Heart right ventricle (tissue), 16 donors: ENCODE measurements at places on chromosomes 11 and 22. TPM values are rescaled to one million over a fixed set of nuclear protein-coding genes. Genes with fewer than 3 reads are reported as not detected.

DNA sequence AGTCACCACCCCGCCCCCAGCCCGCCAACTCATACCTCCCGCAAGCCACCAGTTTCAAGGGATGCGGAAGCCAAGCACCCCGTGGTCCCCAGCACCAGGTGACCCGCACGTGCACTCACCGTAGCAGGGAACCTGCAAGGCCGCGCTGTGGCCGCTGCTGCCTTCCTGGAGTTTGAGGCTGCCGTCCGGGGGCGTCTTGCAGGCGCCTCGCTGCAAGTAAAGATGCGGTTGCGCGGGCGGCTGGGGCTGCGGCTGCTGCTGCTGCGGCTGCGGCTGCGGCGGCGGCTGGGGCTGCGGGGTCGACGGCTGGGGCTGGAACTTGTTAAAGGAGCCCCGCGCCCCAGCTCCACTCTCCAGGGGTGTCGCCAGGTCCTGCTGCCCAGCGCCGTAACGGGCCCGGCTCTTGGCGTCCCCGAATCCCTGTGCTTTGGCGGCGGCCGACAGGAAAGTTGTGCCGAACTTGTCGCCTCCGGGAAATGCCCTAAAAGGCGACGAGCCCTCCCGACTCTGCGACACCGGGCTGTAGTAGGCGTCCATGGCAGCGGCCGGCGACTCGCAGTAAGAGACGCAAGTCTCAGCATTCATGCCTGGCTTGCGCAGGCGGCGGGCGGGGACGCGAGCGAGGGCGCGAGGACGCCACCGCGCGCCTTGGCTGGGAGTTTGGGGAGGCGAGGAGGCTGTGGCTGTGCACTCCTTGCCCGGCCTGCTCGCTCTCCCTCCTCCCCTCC lies at the start of gene ALX4:
Gene ALX4, minus strand, starts transcription at position 662 of the 728 bp plus-strand sequence. Its CDS starts 77 bp downstream, at position 585.
- no peak within 1 kb of the TSS for H3K27ac ChIP-seq
- peaks cover 45% of the 10 kb centered on the region for H3K4me1 ChIP-seq
- peak; percentile 21 for DNase-seq
- H3K36me3 ChIP-seq = no peaks in the 10 kb centered on the region
- H3K4me3 ChIP-seq = peak within 1 kb of the TSS; percentile 44
- peaks cover 100% of the 10 kb centered on the region for H3K27me3 ChIP-seq

GRCh38 chr22:46452195-46453005 lies 85.0 kb downstream of the CELSR1 start:
- no peaks in the 10 kb centered on the region for H3K4me1 ChIP-seq
- H3K36me3 ChIP-seq = no peaks in the 10 kb centered on the region
- H3K27me3 ChIP-seq = no peaks in the 10 kb centered on the region
- H3K27ac ChIP-seq = no peak overlapping the region

The RPS6KA4 gene
- 17.4 TPM for polyA plus RNA-seq

- peak overlapping the region; percentile 33 for H3K27ac ChIP-seq
- H3K4me3 ChIP-seq = no peak overlapping the region
- no peak for DNase-seq
- H3K36me3 ChIP-seq = peaks cover 5% of the 10 kb centered on the region
- no peaks in the 10 kb centered on the region for H3K27me3 ChIP-seq
Observed at GRCh38 chr11:114137838-114138237, 78.3 kb downstream of the ZBTB16 start.

The KCNQ1OT1 gene
- polyA plus RNA-seq = 0.73 TPM

DNA sequence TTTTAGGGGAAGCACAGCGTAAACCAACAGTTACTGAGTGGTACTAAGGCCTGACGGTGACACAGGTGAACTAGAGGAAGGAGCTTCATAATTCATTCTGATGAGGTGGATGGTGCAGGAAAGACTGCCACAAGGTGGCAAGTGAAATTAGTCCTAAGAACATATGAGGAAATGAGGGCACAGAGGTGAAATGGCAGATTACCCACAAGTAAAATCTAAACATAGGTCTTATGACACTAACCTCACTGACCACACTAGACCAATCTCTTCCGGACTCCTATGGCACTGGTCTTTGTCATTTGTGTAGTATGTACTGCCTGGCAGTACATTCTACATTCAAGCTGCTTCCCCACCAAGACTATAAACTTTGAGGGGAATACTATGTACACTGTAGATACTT lies 20.2 kb downstream of the GAB2 start:
- no peaks in the 10 kb centered on the region for H3K36me3 ChIP-seq
- H3K4me1 ChIP-seq = peaks cover 28% of the 10 kb centered on the region
- H3K4me3 ChIP-seq = no peak overlapping the region
- DNase-seq = no peak
- H3K27me3 ChIP-seq = no peaks in the 10 kb centered on the region

DNA sequence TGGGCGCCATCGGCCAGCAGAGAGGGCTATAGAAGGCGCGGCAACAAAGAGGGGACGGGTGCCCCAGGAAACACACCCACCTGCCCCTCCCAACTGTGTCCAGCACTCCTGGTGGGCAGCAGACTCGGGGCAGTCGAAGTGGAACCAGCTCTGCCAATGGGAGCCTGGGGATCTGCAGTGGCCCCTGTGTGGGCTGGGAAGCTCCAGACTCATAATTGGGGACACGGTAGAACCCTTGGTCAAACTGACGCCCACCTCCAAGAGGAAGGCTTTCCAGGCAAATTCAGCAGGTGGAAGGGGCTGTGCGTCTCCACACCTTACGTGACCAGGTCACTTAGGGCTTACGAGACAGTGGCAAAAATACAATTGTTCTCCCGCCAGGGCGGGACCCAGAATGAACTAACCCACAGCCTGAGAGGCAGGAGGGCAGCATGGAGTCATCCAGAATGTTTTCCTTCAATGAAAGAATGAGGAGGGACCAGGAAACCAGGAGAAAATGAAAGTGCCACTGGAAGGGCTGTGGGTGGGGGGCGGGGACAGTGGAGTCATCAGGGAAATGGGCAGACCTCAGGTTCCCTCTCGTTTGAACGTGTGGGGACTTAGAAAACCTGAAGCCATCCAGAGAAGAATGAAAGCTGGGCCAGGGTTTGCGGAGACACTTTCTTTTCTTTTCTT lies 53.2 kb upstream of the SHANK2 start:
- no peaks in the 10 kb centered on the region for H3K4me1 ChIP-seq
- peaks cover 5% of the 10 kb centered on the region for H3K27me3 ChIP-seq
- H3K27ac ChIP-seq = no peak overlapping the region
- no peak for DNase-seq

- H3K4me1 ChIP-seq = peaks cover 6% of the 10 kb centered on the region
- H3K27ac ChIP-seq = no peak overlapping the region
- H3K4me3 ChIP-seq = no peak overlapping the region
Observed at GRCh38 chr11:83153764-83154163, 3.2 kb upstream of the PCF11 start.

GRCh38 chr11:68825571-68825970 lies 16.1 kb downstream of the CPT1A start:
- no peak for DNase-seq
- peaks cover 19% of the 10 kb centered on the region for H3K36me3 ChIP-seq
- H3K4me3 ChIP-seq = no peak overlapping the region
- H3K27me3 ChIP-seq = no peaks in the 10 kb centered on the region
- H3K27ac ChIP-seq = no peak overlapping the region
- peaks cover 7% of the 10 kb centered on the region for H3K4me1 ChIP-seq

The PTGDR2 gene
- polyA plus RNA-seq = 5.7 TPM

DNA sequence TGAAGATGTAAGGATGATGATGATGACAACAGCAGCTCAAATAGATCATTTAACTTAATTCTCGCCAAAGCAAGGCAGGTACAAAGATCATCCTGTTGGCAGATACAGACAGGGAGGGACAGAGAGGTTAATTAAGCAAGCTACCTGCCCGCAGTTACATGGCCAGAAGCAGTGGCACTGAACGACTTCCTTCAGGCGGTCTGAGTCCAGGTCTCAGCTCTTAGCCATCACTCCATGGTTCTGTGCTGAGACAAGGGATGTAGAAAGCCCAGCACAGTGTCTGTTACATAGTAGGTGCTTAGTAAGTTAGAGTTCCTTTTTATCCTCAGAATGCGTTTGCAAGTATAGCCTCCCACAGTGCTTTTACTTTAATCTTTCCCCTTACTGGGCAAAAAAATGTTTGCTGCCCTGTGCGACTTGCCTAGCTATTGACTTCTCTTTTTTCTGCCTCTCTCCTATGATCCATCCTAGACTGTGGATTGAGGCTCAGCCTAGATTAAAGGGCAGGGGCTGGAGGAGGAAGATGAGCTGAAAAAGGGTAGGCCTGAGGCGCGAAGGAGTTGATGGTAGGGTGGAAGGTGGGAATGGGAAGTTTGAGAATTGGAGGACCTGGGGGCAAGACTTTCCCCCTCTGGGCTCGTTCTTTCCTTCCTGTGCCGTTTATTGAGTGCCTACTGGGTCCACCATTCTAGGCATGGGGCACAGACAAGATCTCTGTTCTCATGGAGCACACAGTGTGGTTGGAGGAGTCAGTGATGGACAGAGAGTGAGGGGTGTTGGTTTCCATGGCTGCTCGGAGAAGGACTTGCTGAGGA lies 108.2 kb upstream of the OR4B1 start:
- no peaks in the 10 kb centered on the region for H3K27me3 ChIP-seq
- no peak overlapping the region for H3K4me3 ChIP-seq
- DNase-seq = no peak

The OR5B21 gene
- not detected for polyA plus RNA-seq

GRCh38 chr11:19929147-19929546 lies 216.5 kb downstream of the NAV2 start:
- no peak for DNase-seq
- no peak overlapping the region for H3K27ac ChIP-seq
- no peaks in the 10 kb centered on the region for H3K27me3 ChIP-seq

DNA sequence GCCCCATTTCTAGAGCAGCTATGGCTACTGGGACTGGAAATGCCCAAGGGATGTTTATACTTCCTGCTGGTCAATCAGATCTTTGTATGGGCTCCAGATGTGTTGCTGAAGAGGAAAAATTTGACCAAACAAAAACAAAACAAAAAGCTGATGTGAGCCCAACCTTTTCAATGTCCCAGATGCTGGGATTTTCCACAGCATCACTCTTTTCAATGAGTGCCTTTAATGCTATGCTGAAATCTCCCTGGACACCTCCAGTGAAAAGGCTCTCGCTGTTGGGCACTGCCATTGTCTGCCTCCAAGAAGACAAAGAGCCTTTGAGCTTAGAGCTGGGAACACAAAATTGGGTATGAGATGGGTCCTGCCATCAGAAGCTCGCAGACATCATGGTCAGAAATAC lies 671.9 kb downstream of the NTM start:
- no peak overlapping the region for H3K27ac ChIP-seq
- no peak for DNase-seq
- no peaks in the 10 kb centered on the region for H3K27me3 ChIP-seq
- H3K36me3 ChIP-seq = no peaks in the 10 kb centered on the region

DNA sequence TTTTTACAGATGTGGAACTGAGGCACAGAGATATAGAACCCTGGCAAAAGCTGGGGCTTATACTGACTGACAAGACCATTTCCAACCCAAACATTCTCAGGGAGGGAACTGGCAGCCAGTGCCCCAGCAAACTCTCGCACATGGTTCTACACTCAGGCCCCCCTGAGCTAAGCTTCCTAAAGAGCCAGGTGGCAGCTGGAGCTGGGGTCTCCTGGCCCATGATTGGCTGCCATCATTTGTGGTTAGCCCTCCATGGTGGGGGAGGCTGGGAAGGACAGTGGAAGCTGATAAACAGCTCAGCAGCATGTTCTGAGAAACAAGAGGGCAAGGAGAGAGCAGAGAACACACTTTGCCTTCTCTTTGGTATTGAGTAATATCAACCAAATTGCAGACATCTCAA lies at the start of gene RAG1:
Gene RAG1, plus strand, starts transcription at position 314 of the 400 bp plus-strand sequence. CDS start 5,298 bp downstream, outside the sequence.
- DNase-seq = no peak
- H3K27ac ChIP-seq = no peak within 1 kb of the TSS
- no peaks in the 10 kb centered on the region for H3K27me3 ChIP-seq
- no peaks in the 10 kb centered on the region for H3K4me1 ChIP-seq

GRCh38 chr11:134481933-134482527 lies 70.0 kb upstream of the B3GAT1 start:
- H3K4me1 ChIP-seq = no peaks in the 10 kb centered on the region
- H3K36me3 ChIP-seq = no peaks in the 10 kb centered on the region
- H3K4me3 ChIP-seq = no peak overlapping the region
- no peak overlapping the region for H3K27ac ChIP-seq
- no peak for DNase-seq
- peaks cover 44% of the 10 kb centered on the region for H3K27me3 ChIP-seq

GRCh38 chr22:42270510-42271190 lies at the start of gene TCF20:
Gene TCF20 (minus strand): TSS chr22:42270653. CDS start chr22:42215305, 55,348 bp downstream.
- peak; percentile 81 for DNase-seq
- peak within 1 kb of the TSS; percentile 100 for H3K4me3 ChIP-seq
